ENCODE measurements at places on chromosomes 16 and 17.

DNA sequence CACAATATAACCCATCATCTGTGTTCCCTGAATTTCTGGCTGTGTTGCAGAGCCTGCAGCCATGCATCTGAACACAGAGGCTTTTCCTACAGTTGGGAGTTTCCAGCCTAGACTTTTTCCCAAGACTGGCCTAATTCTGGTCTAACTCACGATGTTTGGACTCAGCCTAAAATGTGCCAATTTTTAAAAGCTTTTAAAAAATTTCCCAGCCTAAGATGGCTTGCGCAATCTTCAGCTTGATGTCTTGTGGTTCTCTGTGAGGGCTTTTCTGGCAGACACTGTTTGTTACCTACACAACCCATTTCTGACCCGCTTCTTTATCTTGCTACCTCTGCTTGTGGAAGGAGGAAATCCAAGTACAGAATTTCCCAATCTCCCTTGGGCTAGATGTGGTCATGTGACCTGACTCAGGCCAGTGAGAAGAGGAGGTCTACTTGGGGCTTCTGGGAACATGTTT is 72.7 kb upstream of the GAS7 start:
- H3K4me1 ChIP-seq = no peaks in the 10 kb centered on the region
- no peak for DNase-seq
- H3K27me3 ChIP-seq = no peaks in the 10 kb centered on the region

DNA sequence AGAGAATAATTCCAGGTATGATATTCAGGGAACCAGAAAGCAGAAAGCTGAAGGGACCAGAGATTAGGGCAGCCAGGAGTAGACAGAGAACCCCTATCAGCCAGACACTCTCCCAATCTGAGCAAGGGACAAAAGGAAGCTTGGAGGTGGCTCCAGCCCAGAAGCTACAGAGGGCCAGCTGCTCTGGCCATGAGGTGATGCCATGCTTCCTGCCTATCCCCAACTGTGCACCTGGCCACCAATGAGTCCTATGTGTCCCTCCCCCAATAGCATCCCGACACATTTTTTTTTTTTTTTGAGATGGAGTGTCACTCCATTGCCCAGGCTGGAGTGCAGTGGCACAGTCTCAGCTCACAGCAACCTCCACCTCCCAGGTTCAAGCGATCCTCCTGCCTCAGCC is 30.0 kb downstream of the NSMCE1 start:
- DNase-seq = no peak
- no peaks in the 10 kb centered on the region for H3K36me3 ChIP-seq
- H3K27ac ChIP-seq = peak overlapping the region; percentile 87
- peaks cover 96% of the 10 kb centered on the region for H3K4me1 ChIP-seq
- no peaks in the 10 kb centered on the region for H3K27me3 ChIP-seq

DNA sequence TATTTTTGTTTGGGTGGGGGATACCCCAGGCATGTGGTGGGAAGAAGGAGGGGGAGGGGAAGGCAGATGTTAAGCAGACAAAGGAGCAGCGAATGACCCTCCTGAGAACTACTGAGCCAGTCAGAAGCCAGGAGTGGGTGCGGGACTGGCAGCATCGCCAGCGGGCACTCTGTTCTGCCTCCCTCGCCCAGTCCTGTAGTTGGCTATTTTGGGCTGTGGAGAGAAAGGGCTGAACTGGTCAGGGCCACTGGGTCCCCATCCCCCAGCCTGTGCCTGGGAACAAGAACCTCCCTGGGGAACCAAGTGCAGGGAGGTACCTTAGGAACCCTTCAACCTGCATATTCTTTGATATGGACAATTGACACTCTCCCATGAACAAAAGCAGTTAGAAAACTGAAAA is 6.4 kb downstream of the LRRC3C start:
- DNase-seq = no peak
- H3K36me3 ChIP-seq = no peaks in the 10 kb centered on the region

- peak; percentile 73 for DNase-seq
- H3K27me3 ChIP-seq = no peaks in the 10 kb centered on the region
- H3K27ac ChIP-seq = no peak overlapping the region
- H3K4me1 ChIP-seq = no peaks in the 10 kb centered on the region
- H3K4me3 ChIP-seq = no peak overlapping the region
Observed at GRCh38 chr16:49527611-49528010, 154.0 kb downstream of the C16orf78 start.

DNA sequence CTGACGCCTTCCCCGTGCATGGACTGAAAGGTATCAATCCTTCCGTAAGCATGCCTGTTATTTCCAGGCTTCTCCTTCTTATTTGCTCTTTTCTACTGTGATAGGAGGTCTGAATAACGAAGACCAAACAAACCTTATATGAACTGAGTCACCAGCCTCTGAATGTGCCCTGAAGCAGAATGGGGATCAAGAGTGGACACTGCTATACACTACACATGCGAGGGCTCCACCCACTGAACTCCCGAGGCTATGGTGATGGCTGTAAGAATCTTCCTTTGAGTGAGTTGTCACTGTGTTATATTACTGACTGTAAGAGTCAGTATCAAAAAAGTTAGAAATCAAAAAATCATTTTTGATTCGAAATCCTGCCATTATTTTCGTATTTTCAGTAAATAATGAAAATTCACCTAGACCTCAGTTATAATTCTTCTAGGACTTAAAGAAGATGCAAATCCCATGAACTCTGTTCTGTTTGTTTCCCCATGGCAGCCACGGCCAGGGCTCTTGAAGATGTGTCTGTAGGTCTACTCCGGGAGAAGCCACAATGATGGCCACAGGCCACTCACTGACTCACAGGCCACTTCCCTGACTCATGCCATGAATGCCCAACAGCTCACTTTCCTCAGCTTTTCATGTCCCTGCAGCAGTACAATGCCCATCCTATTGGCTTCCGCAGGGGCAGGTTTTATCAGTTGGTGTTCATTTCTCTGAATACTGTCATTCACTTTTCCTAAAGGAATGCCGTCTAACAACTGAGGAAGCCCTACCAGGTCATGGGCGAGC is 54.7 kb downstream of the ZZEF1 start:
- no peaks in the 10 kb centered on the region for H3K4me1 ChIP-seq
- no peaks in the 10 kb centered on the region for H3K27me3 ChIP-seq
- H3K36me3 ChIP-seq = no peaks in the 10 kb centered on the region
- no peak for DNase-seq
- H3K27ac ChIP-seq = no peak overlapping the region

- no peak for DNase-seq
- H3K36me3 ChIP-seq = no peaks in the 10 kb centered on the region
- no peak overlapping the region for H3K4me3 ChIP-seq
- no peaks in the 10 kb centered on the region for H3K27me3 ChIP-seq
Observed at GRCh38 chr17:63439687-63440086, 6.4 kb downstream of the CYB561 start.

DNA sequence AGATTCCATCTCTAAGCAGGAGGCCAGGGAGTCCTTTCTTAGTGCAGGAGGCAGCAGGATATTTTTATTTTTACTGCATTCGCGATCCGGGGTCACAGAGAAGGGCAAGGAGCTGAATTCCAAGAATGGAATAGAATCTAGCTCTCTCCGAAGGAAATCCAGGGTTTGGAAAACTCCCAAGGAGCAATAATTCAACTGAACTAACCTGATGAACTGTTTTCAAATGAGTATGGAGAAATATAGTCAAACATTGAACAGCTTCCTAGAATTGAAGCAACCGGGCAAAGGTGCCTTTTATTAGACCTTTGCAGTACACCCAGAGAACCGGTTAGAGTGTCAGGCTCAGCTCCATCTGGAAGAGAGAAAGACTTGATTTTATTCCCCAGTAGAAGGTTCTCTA is 120.7 kb upstream of the MAF start:
- DNase-seq = no peak
- H3K4me3 ChIP-seq = no peak overlapping the region
- H3K36me3 ChIP-seq = no peaks in the 10 kb centered on the region
- H3K4me1 ChIP-seq = no peaks in the 10 kb centered on the region
- H3K27me3 ChIP-seq = no peaks in the 10 kb centered on the region
- no peak overlapping the region for H3K27ac ChIP-seq

- H3K27me3 ChIP-seq = peaks cover 66% of the 10 kb centered on the region
- no peaks in the 10 kb centered on the region for H3K36me3 ChIP-seq
- H3K4me3 ChIP-seq = no peak overlapping the region
- no peak for DNase-seq
- no peaks in the 10 kb centered on the region for H3K4me1 ChIP-seq
Observed at GRCh38 chr17:8402921-8403536, 5.4 kb upstream of the RNF222 start.

- H3K4me1 ChIP-seq = no peaks in the 10 kb centered on the region
- no peaks in the 10 kb centered on the region for H3K36me3 ChIP-seq
- H3K27ac ChIP-seq = no peak overlapping the region
- no peak overlapping the region for H3K4me3 ChIP-seq
Observed at GRCh38 chr16:4602331-4602730, 12.4 kb downstream of the UBALD1 start.

DNA sequence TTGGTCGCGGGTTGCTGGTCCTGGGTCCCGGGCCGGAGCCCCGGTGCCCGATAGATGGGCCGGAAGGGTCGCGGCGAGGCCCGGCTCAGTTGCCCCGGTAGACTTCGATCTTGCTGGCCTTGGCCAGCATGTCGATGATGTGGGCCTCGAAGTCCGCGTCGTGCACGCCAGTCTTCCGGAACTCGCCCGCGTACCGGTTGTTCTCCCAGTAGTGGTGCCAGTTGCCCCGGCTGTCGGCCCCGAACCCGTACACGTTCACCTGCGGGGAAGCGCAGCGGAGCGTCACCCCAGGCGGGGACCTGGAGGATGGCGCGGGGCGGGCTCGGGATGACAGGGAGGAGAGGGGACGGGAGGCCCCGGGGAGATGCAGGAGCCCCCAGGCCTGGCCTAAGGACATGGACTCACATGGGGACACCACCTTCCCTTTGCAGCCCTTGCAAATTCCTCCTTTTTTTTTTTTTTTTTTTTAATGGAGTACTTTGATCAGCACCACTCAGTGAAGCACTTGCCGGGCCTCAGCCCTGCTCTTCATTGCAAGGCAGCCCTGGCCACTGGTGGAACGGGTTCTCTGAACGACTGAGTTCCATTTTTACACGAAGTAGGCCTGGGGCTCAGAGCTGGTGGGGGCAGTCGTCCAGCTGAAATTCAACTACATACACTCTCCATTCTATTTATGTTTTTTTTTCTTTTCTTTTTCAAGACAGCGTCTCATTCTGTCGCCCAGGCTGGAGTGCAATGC is 35.1 kb downstream of the DDX19A start:
- no peaks in the 10 kb centered on the region for H3K27me3 ChIP-seq
- H3K4me1 ChIP-seq = peaks cover 15% of the 10 kb centered on the region
- H3K4me3 ChIP-seq = peak overlapping the region; percentile 84
- no peak for DNase-seq

DNA sequence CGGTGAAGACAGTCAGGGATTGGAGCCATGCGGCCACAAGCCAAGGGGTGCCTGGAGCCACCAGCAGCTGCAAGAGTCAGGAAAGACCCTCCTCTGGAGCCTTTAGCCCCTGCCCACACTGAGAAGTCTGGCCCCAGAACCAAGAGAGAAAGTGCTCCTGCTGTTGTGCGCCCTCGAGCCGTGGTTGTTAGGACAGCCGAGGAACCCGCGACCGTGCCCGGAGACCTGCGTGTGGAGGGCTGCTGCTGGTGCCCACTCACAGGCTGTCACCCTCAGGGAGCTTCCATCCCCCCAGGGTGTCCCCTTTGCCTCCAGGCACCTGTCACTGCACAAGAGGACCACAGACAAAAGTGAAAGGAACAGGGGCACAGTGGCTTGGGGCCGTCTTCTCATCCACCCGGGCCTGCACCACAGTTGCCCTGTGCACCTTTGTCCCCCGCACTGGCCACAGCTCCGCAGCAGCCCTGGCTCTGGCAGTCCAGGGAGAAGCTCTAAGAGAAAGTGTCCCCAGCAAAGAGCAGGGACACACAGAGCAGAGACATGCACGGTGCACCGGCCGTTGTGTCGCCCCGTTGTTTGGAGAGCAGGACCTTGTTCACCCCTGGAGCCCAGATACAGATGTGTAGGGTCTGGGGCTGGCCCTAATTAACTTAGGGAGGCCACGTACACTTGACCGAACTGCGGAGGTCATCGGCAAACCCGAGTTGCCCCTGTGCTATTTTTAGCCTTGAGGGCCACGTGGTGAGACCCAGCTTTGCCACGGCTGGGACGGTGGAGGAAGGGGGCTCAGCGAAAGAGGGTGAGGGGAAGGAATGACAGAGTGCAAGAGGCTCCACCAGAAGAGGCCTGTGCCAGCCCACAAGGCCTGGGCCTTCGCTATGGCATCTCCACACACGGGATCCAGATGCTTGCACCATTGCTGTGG is 329.2 kb downstream of the C16orf95 start:
- no peak overlapping the region for H3K4me3 ChIP-seq
- no peaks in the 10 kb centered on the region for H3K4me1 ChIP-seq
- no peaks in the 10 kb centered on the region for H3K36me3 ChIP-seq
- peaks cover 6% of the 10 kb centered on the region for H3K27me3 ChIP-seq
- H3K27ac ChIP-seq = no peak overlapping the region

DNA sequence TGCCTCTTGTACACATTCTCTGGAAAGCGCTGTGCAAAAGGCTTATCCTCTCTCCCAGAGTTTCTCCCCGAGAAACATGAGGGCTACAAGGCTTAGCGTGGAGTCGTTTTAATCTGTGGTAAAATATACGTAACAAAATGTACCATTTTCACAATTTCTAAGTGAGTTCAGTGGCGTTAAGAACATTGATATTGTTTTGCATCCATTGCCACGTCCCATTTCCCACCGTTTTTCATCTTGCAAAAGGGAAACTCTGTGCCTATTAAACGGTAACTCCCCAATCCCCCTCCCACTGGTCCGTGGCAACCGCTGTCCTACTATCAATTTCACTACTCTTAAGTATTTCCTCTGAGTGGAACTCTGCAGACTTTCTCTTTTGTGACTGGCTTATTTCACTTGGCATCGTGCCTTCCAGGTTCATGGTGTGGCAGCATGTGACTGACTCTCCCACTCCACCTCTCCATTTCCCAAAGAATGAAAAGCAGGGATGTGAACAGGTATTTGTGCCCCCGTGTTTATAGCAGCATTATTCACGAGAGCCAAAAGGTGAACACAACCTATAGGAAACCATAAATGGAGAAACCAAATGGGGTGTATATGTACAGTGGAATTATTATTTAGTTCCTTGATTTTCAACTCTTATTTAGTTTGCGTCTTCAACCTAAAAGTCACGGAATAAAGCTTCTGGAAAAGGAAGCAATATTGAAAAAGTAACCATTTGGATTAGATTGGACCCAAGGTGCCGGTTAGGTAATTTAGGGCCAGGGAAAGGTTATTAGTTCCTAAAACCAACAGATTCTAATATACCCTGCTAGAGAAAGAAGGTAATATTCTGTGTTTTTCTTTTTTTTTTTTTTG is 1.1 kb upstream of the USP32 start:
- DNase-seq = no peak
- H3K4me1 ChIP-seq = peaks cover 22% of the 10 kb centered on the region
- H3K27me3 ChIP-seq = no peaks in the 10 kb centered on the region
- peak overlapping the region; percentile 98 for H3K27ac ChIP-seq
- no peaks in the 10 kb centered on the region for H3K36me3 ChIP-seq

GRCh38 chr17:19718613-19719354 is 2.4 kb upstream of the SLC47A2 start:
- no peak overlapping the region for H3K27ac ChIP-seq
- H3K4me1 ChIP-seq = peaks cover 11% of the 10 kb centered on the region
- no peak overlapping the region for H3K4me3 ChIP-seq
- no peaks in the 10 kb centered on the region for H3K36me3 ChIP-seq
- DNase-seq = no peak
- no peaks in the 10 kb centered on the region for H3K27me3 ChIP-seq

- H3K27ac ChIP-seq = no peak overlapping the region
- H3K36me3 ChIP-seq = no peaks in the 10 kb centered on the region
- DNase-seq = no peak
- no peaks in the 10 kb centered on the region for H3K4me1 ChIP-seq
- no peaks in the 10 kb centered on the region for H3K27me3 ChIP-seq
- H3K4me3 ChIP-seq = no peak overlapping the region
Observed at GRCh38 chr17:78001612-78002011, 43.1 kb downstream of the TNRC6C start.
